Type B pancreatic cell (in vitro differentiated cells): ENCODE measurements at places on chromosomes 11 and 22. TPM values are rescaled to one million over a fixed set of nuclear protein-coding genes. Genes with fewer than 3 reads are reported as not detected.

Gene CDON
- 23.5 and 157 TPM in 2 replicates for total RNA-seq

Gene EFCAB6
- 4.2 and 5.3 TPM in 2 replicates for total RNA-seq

Gene RPS3
- 3,170 and 3,442 TPM in 2 replicates for total RNA-seq

Gene RAG2
- 0.14 TPM in 1 of 2 replicates, not detected in the other for total RNA-seq

Gene CRELD2
- total RNA-seq = 45.2 and 55.8 TPM in 2 replicates

Gene DDTL
- not detected in 2 replicates for total RNA-seq

Gene NXPE2
- not detected in 2 replicates for total RNA-seq

Gene ZNRF3
- total RNA-seq = 17.9 and 23.1 TPM in 2 replicates

Gene CERK
- 43.3 and 67.5 TPM in 2 replicates for total RNA-seq

Gene FZD4
- total RNA-seq = 6.4 and 11.9 TPM in 2 replicates

Gene SYNGR1
- 41.4 and 47.9 TPM in 2 replicates for total RNA-seq

Gene TIMP3
- 38.3 and 45.9 TPM in 2 replicates for total RNA-seq

Gene CDKN1C
- total RNA-seq = 108 and 140 TPM in 2 replicates

Gene KCNJ1
- 0.27 TPM in 1 of 2 replicates, not detected in the other for total RNA-seq

Gene SERHL2
- 2.8 and 3.9 TPM in 2 replicates for total RNA-seq

Gene NAV2
- total RNA-seq = 34.3 and 54.2 TPM in 2 replicates

Gene LYVE1
- total RNA-seq = not detected in 2 replicates
